Activated T-helper 1 cell treated with anti-CD3 and anti-CD28 coated beads, Interleukin-12 subunit alpha, Interleukin-12 subunit beta, Interleukin-2, Interleukin-4 antibody, amounts not matched to agents 30 ng/mL and 10 ng/mL and 1 ng/mL, durations not matched to agents 14 hours and 24 hours and 36 hours (primary cell): ENCODE measurements at places on chromosomes 5 and 9.

GRCh38 chr9:14400658-14400995 is 86.7 kb upstream of the NFIB start:
- DNase-seq = no peak

DNA sequence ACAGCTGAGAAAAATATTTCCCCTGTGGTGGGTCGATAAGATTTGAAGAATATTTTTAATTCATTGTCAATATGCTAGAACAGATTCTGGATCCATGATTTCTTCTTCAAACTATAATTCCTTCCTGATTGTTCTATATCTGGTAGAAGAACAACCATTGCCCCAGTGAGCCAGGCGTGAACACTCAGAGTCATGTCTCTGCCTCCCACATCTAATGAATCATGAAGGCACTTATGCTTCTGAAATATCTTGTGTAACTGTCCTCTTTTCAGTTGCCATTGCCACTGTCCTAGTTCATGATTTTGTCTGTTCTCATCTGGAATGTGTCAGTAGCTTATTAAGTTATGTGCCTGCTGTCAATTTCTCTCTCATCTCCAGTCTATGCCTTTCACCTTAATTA is 40.0 kb downstream of the GABRG2 start:
- DNase-seq = no peak

GRCh38 chr9:114919611-114920010 is 10.8 kb downstream of the TNFSF8 start:
- DNase-seq = no peak

DNA sequence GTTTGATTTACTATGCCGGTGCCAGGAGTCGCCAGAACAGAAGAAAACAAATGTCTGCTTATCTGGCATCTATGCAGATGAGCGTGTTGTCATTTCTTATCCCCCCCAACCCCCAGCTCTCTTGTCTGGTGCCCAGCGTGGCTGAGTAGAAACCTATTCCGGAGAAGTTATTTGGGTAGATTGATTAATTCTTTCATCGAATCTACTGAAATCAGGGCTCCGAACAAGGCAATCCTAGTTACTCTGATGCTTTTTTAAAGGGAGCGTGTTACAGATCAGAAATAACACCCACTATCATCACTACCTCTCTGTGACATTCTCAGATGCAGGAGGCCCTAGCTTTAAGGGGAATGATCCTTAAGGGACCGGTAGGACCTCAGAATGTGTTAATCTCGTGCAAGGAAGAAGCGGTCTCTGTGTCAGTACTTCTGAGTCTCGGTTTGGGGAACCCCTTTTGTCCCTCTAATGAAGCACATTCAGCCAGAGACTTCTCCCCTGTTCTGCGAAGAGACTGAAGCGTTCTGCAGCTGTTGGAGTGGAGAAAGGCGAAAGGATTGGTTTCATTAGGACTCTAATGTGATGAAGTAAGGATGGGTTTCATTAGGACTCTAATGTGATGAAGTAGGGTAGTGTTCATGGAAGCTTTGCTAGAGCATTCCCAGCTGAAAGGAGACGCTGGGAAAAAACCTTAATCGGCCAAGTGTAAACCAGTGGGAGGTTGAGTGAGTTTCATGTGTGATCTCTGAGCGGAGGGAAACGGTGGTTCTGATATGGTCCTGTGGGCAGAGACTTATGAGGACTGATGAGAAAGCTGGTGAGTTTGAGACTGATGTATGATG is 1.5 kb downstream of the PIP5K1B start:
- DNase-seq = no peak

DNA sequence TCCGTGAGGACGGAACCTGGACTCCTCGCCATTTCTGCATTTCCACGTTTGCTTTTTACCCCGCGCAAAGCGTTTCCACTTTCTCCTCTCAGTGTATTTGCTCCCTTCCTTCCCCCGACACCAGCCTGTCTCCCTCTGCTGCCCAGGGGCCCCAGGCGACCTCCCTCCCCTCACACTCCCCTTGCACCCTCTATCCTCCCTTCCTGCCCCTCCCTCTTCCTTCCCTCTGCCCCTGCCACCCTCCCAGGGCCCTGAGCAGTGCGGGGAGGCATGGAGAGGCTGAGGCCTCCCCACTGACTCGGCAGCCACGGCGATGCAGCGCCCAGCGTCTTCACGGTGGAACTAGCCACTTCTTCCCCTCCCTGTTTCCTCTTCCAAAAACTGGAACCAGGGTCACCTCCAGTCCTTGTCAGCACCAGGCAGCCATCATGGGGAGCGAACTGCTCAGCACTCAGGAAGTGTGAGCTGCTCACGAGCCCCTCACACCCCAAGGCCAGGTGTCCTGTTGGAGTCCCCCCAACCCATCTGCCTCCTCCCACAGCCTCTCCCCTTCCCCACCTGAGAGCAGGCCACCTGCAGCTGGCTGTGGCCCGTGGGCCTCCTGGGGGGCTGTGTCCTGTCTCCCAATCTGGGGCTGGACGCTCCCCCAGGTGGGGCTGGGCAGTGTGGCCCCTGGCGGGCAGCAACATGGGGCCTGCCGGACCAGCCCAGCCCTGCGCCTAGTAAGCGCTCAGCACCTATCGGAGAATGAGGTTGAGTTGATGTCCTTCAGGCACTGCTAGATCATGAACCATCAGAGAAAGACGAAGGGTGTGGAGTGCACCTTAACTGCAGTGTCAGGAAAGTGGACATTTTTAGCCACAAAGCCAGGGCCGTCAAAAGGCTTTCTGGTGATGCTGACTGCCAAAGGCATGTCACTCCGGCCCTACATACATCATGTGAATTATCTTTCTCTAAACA is 17.5 kb downstream of the UBE2QL1 start:
- no peak for DNase-seq

- DNase-seq = no peak
Measured at GRCh38 chr5:56659971-56660370, 155.4 kb upstream of the MAP3K1 start.

GRCh38 chr5:14453481-14453880 is 128.1 kb upstream of the OTULINL start:
- DNase-seq = no peak

DNA sequence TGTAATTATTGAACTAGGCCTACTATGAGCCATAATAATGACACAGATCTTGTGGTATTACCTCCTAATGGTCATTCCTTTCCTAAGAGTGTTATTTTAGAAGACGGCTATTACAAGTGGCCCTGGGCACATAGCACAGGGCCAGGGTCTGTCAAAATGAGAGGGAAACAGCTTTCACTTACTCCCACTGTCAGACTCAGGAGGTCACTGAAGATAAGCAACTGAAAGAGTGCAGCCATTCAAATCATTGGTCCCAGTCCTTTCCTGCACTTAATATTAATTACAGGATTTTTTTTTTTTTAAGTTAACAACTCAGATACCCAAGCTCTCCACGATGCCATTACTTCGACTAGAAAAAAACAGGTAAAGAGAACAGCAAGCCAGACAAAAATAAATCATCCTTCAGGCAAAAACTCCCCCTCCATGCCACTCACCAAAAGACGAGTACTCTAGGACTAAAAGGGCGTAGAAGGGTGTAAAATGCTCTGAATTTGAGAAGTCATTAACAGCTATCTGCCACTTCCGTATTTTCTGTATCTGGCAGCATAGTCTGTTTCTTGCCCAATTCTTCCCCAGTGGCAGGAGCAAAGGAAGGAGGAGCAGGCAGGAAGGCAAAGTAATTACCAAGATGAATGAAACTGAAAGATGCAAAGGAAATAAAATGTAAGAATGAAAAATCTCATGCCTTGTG is 87.4 kb downstream of the ZNF608 start:
- no peak for DNase-seq

- no peak for DNase-seq
Measured at GRCh38 chr5:156460471-156460870, 133.5 kb downstream of the SGCD start.

- DNase-seq = no peak
Measured at GRCh38 chr9:107816561-107817021, 327.0 kb upstream of the KLF4 start.

GRCh38 chr5:140509898-140510297 is 37.6 kb upstream of the EIF4EBP3 start:
- no peak for DNase-seq

DNA sequence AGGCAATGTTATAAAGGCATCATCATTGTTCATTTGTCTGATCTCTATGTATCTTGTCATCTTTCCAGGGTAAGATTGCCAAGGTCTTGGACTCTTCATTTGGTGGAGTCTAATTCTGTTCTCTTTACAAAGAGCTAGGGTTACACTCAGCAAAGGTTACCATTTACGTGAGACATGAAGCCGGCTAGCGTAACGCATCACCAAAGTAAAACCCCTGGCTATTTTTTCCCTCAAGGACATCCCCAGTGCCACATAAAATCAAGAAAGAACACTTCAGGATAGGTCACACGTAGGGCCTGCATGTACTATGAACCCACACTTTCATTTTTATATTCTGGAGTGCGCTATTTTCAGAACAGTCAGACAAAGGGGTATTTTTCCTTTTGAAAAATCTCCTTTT is 20.0 kb upstream of the MYOT start:
- no peak for DNase-seq

DNA sequence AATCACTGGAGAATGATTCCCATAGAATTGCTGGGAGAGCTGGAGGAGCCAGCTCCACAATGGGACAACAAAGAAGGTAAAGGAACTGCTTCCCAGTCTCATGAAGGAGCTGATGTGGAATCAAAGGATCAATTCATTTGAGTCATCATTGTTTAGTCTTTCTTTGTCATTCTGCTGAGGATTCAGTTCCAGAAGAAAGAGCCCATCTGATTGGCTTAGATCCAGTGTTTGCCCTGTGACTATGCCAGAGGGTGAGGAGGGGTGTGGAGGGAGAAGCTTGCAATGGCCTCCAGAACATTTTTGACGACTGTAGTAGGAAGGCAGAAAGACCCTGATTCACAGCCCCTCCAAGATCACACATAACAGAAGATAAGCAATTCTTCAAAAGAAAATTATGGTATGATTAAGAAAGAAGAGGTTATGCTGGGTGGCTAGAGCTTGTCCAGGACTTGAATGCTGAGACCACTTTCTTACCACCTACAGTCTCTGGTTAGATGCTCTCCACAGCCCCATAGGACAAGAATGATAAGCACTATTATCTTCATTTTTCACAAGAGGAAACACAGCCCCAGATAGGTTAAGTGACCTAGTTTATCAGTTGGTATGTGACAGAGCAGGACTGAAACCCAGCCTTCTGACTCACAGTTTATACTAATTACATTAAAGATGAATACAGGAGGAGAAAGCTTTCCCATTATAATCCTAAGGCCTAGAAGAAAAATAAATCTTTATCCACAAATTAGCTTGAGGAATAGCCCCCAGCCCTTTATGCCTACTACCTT is 363.1 kb downstream of the PRELID2 start:
- no peak for DNase-seq
